CD4-positive, alpha-beta T cell treated with Interleukin-2 at 100 ng/mL for 4 hours (primary cell): ENCODE measurements at places on chromosomes 5 and 9.

- DNase-seq, result no peak
These were observed 97.4 kb upstream of the TRIM32 start for GRCh38 chr9:116589392-116590354.

GRCh38 chr9:13284011-13284410 lies 4.5 kb upstream of the MPDZ start:
- DNase-seq, result no peak

GRCh38 chr9:137907776-137908175 lies 30.2 kb downstream of the CACNA1B start:
- no peak for DNase-seq

- DNase-seq, result no peak
These were observed at the start of gene VLDLR for GRCh38 chr9:2621722-2622460. TSS of gene VLDLR (plus strand) at chr9:2621787. CDS start at chr9:2622190, 403 bp downstream.

- DNase-seq, result no peak
These were observed 84.2 kb downstream of the CHSY3 start for GRCh38 chr5:129988453-129988852.

DNA sequence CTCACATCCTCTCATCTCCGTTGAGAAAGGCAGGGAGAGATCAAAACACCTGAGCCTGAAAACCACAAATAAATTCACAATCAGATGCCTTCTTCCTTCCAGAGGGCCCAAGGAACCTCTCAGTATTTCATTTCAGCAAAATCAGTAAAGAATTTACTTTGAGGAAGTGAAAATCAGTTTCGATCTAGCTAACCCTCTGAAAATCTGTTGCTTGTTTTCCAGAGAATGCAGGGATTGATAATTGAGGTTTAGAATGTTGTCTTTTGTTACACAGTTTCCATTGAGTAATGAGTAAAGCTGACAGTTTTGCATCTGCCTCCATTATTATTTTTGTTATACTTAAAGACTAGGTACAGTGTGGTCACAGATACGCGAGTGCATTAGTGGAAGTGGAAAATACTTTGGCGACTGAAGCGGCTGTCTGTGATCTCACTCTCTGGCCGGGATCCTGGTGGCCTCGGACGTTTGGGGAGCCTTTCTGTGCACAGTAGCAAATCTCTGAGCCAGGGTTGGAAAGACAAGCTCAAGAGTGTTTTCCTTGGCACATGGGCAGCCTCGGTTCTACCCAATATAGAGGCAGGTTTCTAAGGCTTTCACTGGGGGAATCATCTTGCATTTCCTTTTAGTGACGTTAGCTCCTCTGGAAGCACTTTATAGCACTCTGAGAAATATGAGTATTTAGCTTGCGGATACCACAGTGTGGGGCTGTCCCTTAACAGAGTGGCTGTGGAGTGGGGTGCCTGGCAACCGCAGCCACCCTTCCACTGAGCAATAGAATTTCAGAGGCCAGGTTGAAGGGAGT lies 32.2 kb upstream of the ANGPTL2 start:
- no peak for DNase-seq

DNA sequence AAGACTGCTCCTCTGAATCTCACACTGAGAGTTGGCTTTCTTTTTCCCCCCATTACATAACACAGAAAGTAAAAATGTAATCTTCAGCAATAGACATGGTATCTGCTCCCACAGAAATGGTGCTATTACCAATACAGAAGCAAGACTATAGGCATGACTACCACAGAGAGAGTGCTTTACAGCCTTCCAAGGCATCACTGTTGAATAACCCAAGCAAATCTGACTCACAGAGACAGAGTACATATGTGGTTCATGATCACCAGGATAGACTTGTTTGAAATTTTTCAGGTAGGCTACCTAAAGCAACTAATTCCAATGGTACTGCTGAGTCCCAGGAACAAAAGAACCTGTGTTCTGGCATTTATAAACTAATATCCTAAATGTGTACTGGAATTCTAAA lies 1373.4 kb upstream of the C9orf72 start:
- no peak for DNase-seq

DNA sequence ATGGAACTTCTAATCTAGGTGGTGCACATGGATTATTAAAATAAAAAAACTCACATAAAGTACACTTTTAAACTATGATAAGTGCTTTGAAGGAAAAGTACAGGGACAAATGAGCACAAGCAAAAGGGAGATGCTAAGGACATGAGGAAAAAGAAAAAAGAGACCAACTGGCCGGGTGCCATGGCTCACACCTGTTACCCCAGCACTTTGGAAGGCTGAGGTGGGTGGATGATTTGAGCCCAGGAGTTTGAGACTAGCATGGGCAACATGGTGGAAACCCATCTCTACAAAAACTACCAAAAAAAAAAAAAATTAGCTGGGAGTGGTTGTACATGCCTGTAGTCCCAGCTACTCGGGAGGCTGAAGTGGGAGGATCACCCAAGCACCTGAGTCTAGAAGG lies 67.1 kb downstream of the SH3TC2 start:
- no peak for DNase-seq

GRCh38 chr5:132099076-132099748 lies 25.6 kb downstream of the CSF2 start:
- DNase-seq, result peak; percentile 76

DNA sequence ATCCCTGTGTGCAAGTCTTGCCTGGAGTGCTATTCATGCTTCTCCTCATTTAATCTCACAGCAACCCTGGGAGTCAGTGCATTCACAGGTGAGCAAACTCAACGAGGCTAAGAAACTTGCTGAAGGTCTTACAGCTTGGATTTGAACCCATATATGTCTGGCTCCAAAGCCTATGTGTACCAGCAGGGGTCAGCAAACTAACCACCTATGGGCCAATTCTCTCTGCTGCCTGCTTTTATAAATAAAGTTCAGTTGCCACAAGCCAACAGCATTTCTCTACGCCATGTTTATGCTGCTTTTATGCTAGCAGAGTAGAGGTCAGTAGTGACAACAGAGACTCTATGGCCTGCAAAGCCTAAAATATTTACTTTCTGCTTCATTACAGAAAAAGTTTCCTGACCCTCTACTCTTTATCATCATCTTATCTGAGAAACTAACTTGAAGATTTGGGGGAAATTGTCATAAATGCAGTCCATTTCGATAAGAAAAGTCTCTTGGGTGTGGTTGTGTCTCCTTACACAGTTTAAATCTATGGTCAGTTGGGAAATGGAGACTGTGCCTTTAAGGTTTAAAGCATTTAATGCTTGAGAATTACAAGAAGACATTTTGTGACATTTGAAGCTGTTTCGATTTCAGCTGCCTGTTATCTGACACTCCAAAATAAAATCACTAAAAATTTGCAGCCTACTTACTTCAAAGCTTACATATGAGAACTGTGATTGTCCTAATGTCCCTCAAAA lies 137.7 kb downstream of the PRELID2 start:
- DNase-seq, result no peak

DNA sequence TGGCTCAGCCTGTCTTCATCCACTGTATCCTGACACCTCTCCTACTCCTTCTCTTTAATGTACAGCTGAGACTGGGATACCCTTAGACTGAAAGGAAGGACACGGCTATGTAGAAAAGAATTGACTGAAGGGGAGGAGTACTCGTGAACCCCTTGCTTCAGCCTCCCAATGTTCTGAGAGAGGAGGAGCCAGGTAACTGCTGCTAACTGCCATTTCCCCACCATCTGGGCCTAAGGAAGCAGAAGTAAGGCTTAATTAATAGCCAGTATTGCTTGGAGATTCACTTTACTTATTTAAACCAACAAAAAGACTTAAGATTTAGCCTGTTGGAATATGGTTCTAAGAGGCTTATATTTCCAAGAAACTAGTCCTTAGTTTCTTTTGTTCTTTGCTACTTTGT lies 18.8 kb upstream of the RGS3 start:
- no peak for DNase-seq

DNA sequence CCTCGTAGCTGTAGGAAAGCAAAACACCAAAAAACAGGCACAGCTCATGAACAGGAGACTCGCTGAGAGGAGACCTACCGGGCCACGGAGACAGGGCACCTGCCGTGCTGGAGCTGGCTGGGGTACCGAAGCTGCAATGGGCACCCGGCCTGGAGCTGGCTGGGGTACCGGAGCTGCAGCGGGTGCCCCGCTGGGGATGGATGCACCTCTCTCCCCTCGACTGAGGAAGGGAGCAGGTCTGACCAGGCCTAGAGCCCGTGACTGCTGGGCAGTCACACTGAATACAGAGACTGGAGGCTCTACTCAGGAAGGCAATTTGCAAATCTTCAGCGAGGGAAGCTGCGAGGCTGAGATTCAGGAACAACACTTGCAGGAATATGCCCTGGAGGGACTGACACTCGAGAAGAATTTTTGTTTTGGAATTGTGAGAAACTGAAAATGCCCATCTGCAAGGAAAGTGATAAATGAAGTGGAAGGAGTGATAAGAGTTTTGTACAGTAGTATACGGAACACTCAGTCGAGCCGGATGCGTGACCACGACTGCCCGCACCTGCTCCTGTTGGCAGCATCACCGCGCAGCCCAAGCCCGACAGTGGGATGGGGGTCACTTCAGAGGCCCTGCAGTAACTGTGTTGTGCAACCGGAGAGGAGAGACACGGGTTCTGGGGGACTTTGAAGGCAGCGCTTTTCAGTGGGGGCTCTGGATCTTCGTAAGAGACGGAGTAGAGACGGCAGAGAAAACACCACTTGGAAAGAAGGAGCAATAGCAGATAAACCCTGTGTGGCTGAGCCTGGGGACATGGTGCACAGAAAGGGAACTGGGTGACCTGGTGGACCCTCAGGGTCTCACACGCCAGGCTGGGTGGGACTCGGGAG lies 27.9 kb upstream of the LPCAT1 start:
- no peak for DNase-seq

DNA sequence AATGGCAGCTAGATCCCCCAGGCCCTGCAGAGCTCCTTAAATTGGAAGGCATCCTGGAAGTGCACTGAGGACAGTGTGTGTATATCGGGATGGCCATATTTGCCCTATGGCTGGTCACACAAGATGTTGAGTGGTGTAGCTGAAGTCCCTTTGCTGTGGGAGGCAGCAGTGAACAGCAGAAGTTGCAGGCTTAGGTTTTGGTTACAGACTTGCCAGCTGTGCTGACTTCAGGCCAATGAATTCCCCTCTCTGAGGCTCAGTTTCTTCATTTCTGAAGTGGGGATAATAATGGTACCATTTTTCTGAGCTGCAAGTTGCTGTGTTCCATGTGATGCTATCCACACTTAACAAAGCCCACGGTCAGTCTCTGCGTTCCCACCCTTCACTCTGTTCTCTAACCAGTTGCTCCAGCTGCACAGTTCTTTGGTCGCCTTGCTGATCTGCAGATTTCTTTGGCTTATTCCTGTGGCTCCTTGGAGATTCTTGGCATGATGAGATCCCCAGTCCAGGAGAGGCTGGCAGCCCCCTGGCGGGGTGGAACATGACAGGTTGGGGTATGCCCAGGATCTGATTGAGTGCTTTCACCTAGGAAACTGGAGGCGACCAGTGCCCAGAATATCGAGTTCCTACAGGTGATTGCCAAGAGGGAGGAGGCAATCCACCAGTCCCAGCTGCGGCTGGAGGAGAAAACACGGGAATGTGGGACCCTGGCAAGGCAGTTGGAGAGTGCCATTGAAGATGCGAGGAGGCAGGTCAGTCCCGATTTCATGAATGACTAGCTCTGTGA lies 6.5 kb upstream of the GLE1 start:
- DNase-seq, result no peak

DNA sequence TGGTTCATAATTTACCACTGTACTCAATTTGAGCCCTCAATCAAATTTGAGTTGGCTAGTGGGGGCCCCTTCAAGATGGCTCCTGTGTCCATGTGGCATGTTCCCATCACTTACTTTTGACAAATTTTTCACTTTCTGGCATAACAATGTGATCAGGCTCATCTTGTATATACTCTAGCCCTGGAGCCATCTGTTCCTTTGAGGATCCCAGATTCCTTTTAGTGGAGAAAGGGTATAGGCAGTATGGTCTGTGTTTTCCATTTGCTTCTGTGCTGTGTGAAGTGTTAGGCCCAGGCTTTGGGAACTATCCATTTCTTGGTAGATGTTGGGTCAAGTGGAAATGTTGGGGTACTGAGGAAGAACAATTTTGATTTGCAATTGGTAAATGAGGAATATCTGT lies 45.7 kb downstream of the SH3GL2 start:
- no peak for DNase-seq

- DNase-seq, result no peak
These were observed 2.5 kb downstream of the F2R start for GRCh38 chr5:76718381-76718832.

DNA sequence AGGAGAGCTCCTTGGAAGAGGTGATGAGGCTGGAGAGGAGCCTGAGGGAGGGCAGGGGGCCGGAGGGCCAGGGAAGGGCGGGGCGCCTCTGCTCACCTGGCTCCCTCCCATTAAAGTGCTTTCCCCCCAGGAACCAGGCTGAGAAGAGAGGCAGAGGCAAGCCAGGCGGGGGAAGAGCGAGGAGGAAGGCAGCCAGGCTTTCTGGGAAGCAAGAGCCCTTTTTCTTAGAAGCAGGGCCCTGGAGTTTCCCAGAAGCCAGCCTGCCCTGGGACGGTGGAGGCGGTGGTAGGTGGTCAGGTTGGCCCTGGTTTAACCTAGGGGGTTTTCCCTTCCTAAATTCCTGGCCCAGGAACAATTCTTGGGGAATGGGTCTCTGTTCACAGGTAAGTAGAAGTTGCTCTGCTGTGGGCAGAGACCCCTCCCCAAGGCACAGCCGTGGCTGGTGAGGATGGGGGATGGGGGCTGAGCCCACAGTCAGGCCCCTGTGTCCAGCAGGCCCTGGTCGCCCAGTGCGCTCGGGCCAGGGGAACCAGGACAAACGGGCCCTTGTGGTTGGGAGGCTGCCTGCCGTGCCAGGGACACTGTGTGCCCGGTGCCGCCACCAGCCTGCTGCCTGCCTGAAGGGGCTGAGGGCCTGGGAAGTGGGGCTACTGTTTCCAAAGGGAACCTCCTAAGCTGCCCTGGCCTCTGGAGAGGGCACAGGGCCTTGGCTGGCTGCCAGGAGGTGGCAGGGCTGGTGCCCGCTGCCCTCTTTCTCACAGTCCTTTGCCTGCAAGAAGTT lies 16.6 kb upstream of the RALGDS start:
- DNase-seq, result peak; percentile 76

- no peak for DNase-seq
These were observed 53.9 kb downstream of the FAM78A start for GRCh38 chr9:131222460-131222859.

DNA sequence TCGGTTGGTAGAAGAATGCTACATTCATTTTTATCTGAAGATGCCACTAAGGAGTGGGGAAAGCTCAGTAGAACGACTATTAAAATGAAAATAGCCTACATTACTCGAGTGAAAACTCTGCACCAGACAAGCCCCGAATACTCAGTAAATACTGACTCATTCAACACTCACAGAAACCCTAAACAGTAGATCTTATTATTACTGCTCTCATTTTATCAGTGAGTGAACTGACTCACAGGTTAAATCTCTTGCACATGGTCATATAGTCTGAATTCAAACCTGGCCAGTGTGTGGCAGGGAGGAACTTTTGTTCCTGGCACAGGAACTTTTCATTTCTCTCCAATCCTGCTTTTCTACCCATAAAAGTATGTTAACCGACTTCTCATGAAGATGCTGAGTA lies 9.6 kb upstream of the PAPPA start:
- no peak for DNase-seq

DNA sequence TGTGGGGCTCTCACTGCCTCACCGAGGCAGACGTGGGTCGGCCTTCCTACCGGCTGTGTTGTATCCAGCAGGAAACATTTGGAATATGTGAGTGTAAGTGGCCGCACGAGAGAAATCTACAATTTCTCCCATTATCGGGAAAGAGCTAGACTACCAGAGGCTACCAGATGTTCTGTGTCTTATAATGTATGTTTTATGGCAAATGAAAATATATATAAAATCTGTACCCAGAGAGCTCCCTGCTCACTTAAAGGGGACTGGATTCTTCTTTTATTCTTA lies 69.5 kb upstream of the PITX1 start:
- no peak for DNase-seq
